NCI-H510A (cell line): ENCODE measurements at places on chromosomes 3 and 15.
A peak's percentile ranks its signal among the peaks of the same experiment; 100 is the strongest.

- DNase-seq = no peak
These were observed 412.9 kb downstream of the TIGIT start for GRCh38 chr3:114706591-114707232.

GRCh38 chr15:47513471-47513870 lies 203.8 kb upstream of the SEMA6D start:
- DNase-seq = no peak

DNA sequence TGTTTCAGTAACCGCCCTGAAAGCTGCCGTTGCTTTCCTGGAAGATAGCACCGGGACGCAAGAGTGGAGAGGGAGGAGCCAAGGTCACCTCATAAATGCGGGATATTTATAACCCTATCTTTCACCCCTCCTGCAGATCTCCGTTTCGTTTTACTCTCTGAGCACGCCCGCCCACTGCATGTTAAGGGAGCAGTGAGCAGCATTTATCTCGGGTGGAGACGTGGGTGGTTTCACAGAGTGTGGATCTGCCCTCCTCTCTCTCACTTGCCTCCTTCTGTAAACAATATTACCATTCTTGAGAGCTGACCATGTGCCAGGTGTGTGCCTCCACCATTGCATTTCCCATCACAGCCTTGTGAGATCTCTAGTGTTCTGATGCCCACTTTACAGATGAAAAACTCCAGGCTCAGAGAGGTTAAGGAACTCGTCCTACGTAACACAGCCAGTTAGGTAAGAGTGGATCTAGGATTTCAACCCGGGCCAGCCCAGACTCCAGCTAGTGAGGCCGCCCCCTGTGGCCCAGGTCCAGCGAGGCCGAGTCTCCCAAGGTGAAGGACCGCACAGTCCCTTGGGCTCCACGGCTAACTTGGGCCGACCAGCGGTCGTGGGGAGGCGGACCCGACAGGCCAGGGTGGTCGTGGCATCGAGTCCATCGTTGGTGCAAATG lies 16.9 kb upstream of the SEMA4B start:
- DNase-seq = peak; percentile 42

- no peak for DNase-seq
These were observed 13.7 kb downstream of the MAP2K1 start for GRCh38 chr15:66400351-66400774.

DNA sequence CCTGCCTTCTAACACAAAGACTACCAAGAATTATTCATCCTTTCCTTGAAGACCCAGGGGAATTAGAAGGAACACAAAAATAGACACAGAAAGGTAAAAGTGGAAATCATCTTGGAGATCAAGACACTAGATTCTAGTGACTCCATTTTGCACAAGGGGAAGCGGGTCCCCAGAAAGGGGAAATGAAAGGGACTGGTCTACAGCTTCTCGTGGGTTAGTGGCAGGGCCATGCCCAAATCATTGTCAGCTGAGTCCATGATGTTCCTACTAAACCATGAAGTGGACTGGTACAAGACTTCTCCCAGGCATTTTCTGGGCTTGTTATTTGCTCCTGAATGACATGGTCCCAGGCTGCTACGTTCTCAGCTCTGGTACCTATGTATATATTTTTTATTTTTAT lies 230.7 kb upstream of the TPRG1 start:
- DNase-seq = no peak

- DNase-seq = no peak
These were observed 66.3 kb downstream of the RTP4 start for GRCh38 chr3:187434524-187434923.

GRCh38 chr3:112605285-112605684 lies 35.7 kb downstream of the CCDC80 start:
- no peak for DNase-seq

DNA sequence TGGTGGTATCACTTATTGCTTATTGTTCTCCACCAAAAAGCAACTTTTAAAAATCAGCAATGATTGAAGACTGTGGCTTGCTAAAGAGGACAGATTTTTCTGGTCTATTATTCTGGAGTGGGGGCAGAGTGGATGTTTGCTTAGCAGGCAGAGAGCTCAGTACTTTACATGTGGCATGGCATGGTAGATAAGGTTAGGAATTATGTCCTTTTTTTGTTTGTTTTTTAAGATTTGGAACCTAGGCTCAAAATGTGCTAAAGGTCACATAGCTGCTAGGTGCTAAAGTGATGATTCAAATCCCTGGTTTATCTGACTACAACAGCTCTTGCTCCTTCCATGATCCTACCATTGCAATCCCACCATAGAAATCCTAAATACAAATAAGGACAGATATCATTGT lies 331.0 kb upstream of the ADAMTS9 start:
- no peak for DNase-seq
